ENCODE measurements at places on chromosomes 7 and 10.

DNA sequence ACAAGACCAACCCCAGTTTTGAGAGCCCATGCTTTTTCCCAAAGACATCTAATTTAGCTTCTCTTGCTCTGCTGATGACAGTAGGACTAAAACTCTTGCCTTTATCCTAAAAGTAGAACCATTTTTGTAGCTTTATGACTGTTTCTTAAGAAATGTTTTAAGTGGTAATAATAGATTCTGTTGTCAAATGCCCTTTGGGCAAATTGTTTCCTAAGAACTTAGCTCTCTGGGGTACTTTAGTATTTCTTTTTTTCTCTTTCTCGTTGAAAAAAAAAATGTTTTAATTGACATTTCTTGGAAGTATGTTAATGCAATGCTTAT lies 157.4 kb downstream of the ARID5B start:
- no peak for DNase-seq

DNA sequence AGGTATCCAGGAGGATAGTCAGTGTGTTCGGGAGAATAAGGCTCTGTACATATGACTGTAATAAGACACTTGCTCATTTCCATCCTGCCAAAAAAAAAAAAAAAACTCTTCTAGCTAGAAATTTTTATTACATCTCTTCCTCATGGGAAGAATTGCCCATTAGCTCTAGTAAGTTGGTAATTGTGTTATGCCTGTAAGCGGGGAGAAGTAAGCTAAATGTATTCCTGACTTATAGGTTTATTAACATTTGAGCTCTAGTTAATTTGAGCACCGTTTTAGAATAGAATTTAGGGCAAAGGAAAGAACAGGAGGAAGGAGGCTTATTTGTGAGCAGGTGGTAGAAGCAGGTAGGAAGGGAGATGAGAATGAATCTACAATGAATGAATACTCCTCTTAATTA lies 1210.6 kb downstream of the SORCS1 start:
- DNase-seq: no peak

- no peak for DNase-seq
Measured at GRCh38 chr7:36749282-36749960, 25.1 kb upstream of the AOAH start.

DNA sequence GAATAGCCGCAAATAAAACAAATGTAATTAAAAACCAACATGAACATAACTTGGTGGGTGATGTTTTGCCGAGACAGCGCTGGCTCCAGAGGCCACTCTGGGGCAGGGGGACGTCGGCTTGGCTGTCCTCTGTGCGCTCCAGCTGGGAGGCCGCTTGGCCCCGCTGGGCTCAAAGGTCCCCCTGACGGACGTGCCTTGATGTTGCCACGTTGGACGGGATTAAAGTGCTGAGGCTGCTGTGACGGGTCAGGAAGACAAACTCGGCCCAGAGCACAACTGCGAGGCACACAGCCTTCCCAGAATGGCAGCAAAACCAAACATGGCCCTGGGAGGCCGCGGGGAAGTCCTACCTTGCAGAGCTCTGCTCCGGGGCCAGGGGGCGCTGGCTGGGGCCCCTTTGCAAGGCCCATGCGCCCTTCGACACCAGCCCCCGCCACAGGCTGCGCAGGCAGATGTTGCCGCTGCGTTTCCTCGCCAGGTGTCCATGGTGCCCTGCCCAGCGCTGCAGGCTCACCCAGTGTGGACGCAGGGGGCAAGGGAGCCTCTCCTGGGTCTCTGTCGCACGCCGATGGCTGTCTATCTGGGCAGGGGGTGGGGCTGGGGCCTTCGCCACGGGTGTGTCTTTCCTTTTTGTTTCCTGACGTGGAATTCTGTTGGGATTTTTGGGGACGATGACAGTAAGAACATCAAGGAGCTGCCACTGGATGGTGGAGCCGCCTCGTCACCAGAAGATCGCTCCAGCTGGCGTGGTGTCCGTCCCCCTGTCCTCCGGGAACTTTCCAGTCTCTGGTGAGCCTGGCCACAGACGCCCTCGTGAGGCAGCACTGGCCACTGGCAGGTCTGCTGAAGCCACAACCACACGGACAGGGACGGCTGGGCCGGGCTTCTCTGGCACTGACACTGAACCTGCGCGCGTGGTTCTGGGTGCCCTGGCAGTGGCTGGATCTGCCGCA lies 99.6 kb upstream of the DIP2C start:
- peak; percentile 56 for DNase-seq

- DNase-seq: no peak
Measured at GRCh38 chr7:156638443-156639077, 2.0 kb upstream of the RNF32 start.

DNA sequence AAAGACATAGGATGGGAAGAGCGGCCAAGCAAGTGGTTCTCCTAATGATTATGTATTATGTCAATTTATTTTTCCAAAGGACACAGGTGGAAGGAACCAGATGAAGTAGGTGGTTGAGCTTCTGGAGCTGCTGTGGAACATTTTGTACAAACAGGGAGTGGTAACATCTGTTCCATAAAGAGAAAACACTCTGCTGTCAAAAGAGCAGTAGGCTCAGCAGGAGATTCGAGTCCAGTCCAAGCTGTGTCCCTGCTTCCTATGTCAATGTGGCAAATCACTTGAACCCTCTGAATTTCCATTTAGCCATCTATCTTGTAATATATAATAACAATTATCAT lies 448.0 kb upstream of the ANKRD30A start:
- no peak for DNase-seq

- DNase-seq: no peak
Measured at GRCh38 chr10:8404721-8405120, 350.2 kb downstream of the GATA3 start.

DNA sequence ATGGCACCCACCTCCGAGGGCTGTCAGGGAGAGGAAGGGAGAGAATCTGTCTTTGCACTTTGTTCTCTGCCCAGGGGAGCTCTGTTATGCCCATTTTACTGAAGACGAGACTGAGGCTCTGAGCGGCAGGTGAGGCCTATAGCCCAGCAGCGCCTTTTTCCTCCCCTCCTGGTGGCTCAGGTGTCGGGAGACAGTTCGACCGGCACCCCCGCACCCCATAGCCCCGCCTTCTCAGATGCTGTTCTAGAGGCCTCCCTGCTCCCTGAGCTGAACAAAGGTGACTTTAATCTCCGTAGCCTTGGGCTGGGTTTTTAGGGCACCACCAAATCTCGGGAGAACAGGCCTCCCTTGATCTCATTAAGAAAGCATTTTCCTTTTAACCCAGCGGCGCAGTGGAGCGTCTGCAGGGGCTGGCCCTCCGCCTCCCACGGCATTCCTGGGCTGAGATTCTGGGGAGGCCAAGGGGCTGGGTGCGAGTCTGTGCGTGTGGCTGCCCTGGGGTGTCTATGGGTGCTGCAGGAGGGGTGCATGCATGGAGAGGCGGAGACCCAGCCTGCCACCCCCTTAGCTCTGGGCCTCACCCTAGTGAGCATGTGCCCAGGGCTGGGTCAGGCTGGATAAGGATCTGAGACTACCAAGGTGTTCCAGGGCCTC lies 3.3 kb downstream of the LFNG start:
- no peak for DNase-seq

DNA sequence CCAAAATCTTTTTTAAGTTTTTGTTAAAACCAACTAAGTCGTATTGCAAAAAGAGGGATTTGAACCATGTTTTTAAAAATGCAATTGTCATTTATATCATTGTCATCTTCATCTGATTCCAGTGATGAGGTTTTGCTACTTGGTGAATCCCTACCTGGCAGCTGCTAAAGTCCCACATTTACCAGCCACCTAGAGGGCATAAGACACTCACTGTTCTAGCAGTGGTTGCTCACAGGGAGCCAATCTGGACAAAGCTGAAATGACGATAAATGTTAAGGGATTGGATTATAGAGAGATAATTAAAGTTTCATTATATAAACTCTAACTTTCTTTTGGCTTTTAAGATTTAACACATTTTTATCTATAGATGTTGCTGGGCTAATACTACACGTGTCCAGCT lies 18.7 kb downstream of the KIFBP start:
- no peak for DNase-seq

GRCh38 chr7:40786909-40787308 lies 652.1 kb downstream of the SUGCT start:
- DNase-seq: no peak

DNA sequence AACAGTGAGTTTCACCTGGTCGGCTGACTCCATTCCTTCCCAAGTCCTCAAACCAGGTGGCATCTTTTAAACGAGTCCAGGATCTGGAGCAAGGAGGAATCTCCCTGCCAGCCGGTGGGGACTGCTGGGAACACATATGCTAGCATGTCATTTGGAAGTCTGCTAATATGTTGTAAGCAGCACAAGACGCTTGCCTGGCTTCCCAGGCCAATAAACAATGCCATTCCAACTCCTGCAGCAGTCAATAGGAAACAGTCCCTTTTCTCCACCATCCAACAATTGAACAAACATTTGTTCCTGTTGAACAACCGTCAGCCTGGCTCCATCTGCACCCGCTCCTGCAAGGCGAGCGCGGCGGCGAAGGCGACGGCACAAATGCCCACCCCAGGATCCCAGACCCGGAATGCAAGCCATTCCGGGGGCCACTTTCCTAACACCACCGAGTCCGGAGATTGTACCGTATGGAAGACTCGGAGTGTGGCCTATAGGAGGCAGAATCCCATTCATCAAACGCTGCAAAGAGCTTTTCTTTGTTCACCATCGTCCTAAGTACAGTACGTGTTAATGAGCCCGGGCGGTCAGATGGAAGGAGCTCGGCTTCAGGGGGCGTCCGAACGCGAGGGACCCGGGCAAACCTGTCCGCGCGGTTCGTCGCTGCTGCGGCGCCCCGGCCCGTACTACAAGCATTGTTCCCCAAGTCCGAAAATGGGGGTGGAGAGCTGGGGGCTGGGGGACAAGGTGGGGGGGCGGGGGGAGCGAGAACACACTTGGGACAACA lies 1.6 kb downstream of the FAM53B start:
- DNase-seq: no peak

- DNase-seq: peak; percentile 91
Measured at GRCh38 chr10:35643151-35644049, 1.3 kb upstream of the FZD8 start.

DNA sequence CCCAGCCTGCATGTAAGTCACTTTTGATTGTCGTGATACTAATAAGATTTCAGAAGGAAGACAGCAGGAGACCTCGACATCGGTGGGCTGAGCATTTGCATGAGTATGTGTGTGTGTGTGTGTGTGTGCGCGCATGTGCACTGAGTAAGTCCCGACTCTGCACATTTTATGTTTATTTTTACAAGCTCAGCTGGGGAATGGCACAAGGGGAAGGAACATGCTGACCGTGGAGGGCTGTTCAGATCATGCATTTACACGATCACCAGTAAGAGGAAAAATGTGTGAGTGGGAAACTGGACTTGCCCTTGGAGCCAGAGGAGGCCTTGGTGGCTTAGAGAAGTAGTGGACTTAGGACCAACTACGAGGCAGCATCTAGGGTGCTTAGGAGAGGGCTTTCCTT lies 41.3 kb downstream of the IL2RA start:
- peak; percentile 12 for DNase-seq

GRCh38 chr10:121860810-121861209 lies 67.0 kb downstream of the ATE1 start:
- no peak for DNase-seq

DNA sequence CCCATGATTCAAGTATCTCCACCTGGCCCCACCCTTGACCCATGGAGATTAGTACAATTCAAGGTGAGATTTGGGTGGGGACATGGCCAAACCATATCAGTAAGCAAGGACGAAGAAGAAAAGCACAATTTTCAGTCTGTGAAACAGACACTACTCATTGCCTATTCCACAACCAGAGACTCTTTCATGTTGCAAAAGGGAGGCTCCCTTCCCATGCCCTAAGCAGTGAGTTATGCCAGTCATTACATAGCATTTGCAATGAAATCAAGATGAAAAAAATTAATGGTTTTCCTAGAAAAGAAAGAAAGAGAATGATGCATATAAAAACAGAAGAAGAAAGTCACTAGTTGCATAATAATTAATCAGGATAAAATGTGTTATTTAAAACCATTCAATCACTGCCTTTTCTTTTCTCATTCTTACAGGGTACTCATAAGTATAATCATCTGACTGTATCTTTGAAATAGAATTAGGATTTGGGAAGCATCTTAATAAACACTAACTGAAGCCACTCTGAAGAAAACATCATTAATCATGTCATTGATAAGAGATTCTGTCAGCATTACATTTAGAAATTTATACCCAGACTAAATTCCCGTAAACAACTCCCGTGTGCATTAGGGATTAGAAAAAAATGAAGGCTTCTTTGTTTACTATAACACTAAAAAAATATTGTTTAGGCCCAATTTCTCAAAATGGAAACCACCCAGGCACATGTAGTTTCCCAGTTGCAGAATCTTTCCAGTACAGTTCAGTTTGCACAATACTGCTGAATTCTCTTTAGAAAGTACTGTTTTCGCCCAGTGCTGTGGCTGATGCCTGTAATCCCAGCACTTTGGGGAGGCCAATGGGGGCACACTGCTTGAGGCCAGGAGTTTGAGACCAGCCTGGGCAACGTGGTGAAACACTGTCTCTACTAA lies 9.1 kb downstream of the PRPS1L1 start:
- no peak for DNase-seq

DNA sequence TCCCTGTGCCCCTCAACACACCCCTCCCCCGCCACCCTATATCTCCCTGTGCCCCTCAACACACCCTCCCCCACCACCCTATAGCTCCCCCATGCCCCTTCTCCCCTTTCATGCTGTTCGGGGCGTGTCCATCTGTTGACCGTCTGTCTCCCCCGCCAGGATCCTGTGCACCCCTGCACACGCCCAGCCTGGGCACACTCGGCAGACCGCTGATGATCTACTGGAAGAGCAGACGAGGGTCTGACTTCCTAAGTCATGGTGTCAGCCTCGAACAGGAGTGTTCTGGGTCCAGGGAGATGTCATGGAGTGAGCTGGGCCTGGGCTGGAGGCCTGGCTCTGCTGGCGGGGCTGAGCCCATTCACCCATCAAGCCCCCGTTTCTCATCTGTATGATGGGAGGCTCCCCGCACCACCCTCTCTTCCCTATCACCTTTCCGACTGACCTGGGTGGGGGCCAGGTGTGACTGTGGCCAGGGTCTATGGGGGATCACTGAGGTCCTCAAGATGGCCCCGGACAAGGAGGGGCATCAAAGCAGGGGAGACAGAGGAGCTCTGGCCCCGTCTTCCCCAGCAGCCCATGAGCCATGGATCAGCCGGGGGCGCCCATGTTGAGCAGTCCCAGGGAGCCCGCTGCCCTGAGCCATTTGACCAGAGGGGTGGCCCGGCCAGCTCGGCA lies 48.3 kb downstream of the PDGFA start:
- no peak for DNase-seq
